ENCODE measurements at places on chromosomes 3 and 15. TPM values are rescaled to one million over a fixed set of nuclear protein-coding genes. Genes with fewer than 3 reads are reported as not detected.

Gene SERF2
- total RNA-seq: 733 TPM

Gene CYP1A2
- total RNA-seq: 0.47 TPM

Gene CCNB2
- 36.9 TPM for total RNA-seq

Gene CCR1
- total RNA-seq: 0.10 TPM

Gene LRRC49
- total RNA-seq: 70.2 TPM

Gene CTXN2
- not detected for total RNA-seq

Gene GNAT1
- 0.31 TPM for total RNA-seq

Gene WDR49
- not detected for total RNA-seq

Gene GOLGA8T
- 0.54 TPM for total RNA-seq

Gene CHAC1
- 4.6 TPM for total RNA-seq

Gene FANCI
- 2.4 TPM for total RNA-seq

Gene ANKRD34C
- total RNA-seq: 0.24 TPM

Gene SIDT1
- total RNA-seq: 1.8 TPM

Gene ADAMTS7
- total RNA-seq: 2.4 TPM

Gene RETNLB
- total RNA-seq: 7.4 TPM

Gene GUCA1C
- total RNA-seq: not detected

Gene SNX33
- total RNA-seq: 2.7 TPM
